ENCODE measurements at places on chromosomes 7 and 10.
A peak's percentile ranks its signal among the peaks of the same experiment; 100 is the strongest.

DNA sequence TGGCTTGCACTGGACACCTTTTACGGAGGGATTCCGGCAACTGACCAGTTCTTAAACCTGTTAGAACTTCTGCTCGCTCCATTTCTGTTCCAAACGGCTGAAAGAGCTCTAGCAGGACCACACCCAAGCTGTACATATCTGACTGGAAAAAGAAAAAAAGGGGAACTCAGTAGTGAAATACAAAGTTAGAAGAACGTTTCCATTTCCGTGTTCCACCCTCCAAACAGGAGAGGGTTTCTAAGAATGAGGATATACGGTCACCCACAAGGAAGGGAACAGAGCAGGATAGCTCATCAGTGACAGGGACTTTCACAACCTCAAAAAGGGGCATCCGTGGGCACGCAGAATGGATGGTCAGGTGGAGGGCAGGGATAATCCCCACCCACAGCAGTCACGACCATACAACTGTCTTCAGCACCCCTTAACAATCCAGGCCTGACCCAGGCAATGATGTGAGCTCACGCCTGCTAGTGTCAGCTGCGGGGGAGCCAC lies 4.3 kb upstream of the ANKRD61 start:
- no peak for DNase-seq

DNA sequence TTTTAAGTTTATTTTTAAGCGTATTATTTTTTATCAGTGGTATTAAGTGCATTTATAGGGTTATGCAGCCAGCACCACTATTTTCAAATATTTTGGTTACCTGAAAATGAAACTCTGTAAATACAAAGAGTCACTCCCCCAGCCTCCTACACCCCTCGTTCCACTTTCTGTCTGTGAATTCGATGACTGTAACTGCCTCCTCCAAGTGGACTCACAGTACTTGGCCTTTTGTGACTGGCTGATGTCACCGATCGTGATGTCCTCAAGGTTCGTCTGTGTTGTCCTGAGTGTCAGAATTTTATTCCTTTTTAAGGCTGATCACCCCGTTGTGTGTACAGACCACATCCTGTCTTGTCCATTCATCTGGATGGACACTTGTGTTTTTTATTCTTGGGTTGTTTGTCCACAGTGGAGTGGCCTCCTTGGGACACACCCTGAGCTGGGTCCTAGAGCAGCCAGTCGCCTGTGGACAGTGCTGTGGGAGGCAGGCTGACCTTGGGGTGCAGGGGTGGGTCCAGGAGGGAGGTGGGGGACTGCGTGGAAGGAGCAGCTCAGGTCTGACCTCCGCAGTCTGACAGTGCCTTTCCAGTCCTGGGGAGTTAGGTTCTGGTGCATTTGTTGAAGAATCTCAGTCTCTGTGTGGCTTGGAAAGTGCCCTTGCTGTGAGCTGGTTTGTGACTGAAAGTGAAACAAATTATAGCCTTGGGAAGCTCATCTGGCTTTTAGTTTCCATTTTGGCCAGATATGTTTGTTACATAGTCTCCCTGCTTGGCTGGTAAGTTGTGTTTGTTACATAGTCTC lies 6.9 kb downstream of the MTG1 start:
- DNase-seq: no peak

DNA sequence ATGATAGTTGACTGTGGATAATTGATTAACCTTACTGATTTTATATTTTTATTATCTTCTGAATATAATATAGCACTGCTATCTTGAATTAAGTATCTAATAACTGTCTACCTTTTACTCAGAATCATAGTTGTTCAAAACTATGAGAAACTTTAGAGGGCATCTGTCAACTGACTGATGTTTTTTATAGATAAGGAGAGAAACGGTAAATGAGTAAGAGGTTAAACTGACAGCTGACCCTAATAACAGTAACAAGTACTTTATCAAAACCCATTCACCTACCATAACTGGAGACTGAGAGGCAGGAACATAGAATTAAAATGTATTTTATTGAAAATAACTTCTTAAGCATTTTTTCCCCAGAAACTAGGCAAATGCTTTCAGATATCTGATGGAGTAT lies 62.2 kb downstream of the CYP51A1 start:
- no peak for DNase-seq

DNA sequence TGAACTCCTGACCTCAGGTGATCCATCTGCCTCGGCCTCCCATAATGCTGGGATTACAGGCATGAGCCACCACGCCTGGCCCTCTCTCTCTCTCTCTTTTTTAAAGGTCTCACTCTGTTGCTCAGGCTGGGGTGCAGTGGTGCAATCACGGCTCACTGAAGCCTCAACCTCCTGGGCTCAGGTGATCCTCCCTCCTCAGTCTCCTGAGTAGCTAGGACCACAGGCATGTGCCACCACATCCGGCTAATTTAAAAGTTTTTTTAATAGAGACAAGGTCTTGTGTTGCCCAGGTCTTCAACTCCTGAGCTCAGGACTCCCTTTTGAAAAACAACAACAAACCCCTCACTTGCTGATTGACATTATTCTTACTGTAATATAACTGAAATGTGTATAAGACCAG lies 11.6 kb downstream of the PALD1 start:
- DNase-seq: no peak

DNA sequence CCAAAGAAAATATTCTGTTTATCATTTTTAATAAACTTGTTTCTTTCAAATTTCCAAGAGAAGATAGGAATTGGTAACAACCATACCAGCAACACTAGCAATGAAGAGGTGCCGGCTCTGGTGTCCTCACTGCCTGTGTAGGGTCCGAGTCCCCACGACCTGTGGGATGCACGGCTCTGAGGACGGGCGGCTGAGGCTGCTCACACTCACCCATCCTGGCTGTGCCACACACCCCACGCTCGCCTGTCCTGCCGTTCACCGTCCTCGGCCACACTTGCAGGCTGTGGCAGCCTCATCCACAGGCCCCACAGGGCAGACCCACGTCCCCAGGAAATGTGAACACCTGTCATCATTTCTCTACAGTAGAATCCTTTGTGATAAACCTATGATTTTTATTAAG lies 48.2 kb upstream of the DPYSL4 start:
- peak; percentile 6 for DNase-seq

DNA sequence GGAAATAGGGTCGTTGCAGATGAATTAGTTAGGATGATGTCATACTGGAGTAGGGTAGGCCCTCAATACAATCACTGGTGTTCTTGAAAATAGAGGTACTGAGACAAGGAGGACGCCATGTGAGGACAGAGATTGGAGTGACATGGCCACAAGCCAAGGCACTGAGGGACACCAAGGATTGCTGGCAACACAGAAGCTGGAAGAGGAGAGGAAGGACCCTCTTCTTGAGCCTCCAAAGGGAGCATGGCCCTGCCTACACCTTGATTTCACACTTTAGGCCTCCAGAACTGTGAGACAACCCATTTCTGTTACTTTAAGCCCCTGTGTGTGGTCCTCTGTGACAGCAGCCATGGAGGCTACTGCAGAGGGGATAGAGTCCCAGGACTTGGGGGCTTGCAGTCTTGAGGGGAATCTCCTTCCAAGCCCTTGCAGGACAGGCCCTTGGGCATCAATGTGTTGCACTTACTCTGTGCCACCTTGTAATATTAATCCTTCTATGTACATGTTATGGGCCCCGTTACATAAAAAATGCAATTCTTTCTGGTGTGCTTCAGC lies 3.7 kb upstream of the AOC1 start:
- DNase-seq: no peak

DNA sequence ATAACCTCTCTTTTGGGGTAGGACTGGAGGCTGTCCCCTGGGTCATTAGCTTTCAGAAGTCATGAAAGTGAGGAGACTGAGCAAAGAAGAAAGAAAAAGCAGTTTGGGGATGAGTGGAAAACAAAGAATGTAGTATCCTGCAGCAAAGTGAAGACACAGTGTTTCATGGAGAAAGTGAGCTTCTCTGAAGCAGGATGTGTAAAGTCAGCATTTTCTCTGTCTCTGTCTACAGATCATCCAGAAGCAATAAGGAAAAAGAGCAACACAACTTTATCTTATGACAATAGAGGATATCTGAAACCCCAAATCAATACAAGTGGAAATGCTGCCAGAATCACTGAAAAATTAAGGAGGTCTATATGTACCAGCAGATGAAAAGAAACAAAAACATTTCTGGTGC lies 28.4 kb upstream of the ZNF248 start:
- no peak for DNase-seq

DNA sequence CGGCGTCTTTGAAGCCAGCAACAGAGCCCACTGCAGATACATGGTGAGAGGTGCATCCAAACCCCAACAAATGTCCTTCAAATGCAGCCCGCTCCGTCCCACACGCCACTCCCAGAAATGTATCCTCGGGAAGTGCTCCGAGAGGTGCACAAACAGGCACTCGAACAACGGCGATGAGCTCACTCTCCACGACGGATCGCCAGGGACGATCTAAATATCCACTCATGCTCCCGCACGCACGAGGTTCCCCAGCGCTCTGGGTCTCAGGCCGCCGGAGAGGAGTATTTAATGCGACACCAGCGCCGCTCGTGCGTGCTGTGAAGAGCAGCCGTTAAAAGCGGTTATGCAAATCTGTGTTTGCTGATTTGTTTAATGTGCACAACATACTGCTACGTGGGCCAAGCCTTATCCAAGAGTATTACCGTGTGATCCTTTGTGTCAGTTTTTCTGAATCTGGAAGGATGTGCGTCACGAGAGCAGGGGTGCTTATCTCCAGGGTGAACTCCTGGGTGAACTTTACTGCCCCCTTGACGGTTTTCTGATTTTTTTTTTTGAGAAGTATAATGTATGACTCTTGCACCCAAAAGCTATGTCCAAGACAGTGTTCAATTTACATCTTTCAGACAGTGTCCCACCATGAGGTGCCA lies 48.5 kb upstream of the PPP2R2D start:
- DNase-seq: no peak

GRCh38 chr7:104931181-104931781 lies 82.7 kb upstream of the KMT2E start:
- no peak for DNase-seq

DNA sequence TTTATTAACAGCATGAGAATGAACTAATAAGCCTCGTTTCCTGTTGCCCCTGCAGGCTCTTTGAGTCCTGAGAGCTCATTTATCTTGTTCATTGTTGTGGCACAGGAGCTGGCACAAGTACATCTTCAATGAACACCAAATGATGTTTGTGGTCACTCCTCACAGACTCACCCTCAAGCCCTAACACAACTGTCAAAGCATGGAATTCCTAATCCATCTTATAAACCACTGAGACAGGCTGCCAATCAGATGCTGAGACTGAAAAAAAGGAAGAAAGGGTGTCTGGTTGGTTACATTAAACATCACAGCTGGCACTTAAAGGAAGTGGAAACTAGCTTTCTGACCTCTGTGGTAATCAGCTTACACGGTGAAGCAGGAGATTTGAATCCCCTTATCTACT lies 7.7 kb upstream of the CCDC172 start:
- DNase-seq: no peak

GRCh38 chr10:23496727-23497126 lies 57.9 kb downstream of the OTUD1 start:
- DNase-seq: no peak

GRCh38 chr7:15424468-15424867 lies 137.3 kb downstream of the AGMO start:
- no peak for DNase-seq

DNA sequence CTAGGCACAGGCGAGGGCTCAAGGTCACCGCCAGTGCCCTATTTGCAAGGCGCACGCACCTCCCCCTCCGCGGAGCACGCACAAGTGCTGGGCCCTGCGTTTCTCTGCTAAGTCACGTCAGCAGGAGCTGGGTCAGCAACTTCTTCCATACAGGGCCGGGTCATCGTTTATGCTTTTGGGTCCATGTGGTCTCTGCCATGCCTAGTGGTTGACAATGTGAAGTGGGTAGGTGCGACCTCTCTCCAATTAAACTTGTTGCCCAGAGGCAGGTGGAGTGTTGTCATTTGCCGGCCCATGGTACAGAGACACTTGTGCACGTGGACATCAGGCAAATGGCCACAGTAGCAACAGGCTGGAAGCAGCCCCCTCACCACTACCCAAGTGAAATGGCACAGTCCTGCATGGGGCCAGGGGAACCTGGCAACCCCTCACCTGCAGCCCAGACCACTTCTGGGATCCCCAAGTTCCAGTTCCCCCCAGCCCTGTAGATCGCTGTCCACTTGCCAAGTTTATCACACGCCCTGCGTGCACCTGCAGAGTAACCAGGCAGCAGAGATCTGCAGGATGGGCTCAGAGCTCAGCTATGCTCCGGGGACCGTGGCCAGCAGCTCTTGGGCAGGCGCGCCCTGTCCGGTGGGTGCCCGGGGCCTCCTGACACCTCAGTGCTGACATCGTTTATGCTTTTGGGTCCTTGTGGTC lies 86.1 kb upstream of the PPP2R2D start:
- no peak for DNase-seq

GRCh38 chr7:106795877-106796231 lies 69.2 kb upstream of the PIK3CG start:
- DNase-seq: no peak

- DNase-seq: no peak
Measured at GRCh38 chr10:59108886-59109288, 67.6 kb upstream of the PHYHIPL start.

DNA sequence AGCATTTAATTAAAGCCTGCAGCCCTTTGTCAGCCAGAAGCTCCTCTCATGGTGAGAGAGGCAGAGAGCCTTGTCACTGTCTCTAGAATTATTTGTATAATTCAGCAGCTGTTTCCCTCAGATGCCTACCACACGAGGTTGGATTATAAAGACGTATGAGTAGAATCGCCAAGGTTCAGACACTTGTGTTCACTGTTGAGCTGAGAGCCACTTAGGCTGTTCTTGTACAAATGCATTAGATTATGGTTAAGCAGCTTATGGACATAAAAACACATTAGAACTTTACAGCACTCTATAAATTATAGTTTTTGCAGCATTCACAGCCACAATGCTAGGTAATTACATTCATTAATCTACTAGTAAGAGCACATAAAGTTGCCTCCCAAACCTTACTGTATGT lies 282.6 kb downstream of the AUTS2 start:
- DNase-seq: no peak

DNA sequence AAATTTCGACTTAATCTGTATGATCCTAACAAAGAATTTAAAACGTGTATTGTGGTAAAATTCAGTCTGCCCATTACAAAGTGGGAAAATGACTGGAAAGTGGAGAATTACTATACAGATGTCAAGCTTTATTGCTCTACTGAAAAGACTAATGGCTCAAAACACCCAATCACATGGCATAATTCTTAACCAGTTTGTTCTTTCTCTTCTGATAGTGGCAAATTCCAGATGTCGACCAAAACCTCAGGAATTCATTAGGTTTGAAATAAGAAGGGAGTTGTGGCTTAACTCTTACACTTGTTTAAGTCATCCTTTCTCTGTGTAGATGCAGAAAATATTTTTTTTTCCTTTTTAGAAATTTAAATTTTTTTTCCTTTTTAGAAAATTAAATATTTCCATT lies 1254.9 kb upstream of the LRRN3 start:
- DNase-seq: no peak

- DNase-seq: no peak
Measured at GRCh38 chr10:104299031-104299904, 30.3 kb downstream of the GSTO2 start.

GRCh38 chr7:90621747-90622140 lies 25.6 kb downstream of the CDK14 start:
- DNase-seq: no peak

GRCh38 chr7:92279396-92280031 lies 33.7 kb downstream of the ANKIB1 start:
- DNase-seq: no peak

GRCh38 chr10:28939281-28940157 lies 262.2 kb downstream of the BAMBI start:
- peak; percentile 39 for DNase-seq

GRCh38 chr7:67913604-67914003 lies 917.0 kb downstream of the TYW1 start:
- no peak for DNase-seq

Data from left ventricle myocardium inferior (tissue), 1 donor.